ENCODE measurements at places on chromosomes 11 and 22. TPM values are rescaled to one million over a fixed set of nuclear protein-coding genes. Genes with fewer than 3 reads are reported as not detected.

SIPA1 gene
- 32.5 TPM for polyA plus RNA-seq

RIMBP3C gene
- 0.01 TPM for polyA plus RNA-seq

OR10D3 gene
- polyA plus RNA-seq = not detected

INPP5J gene
- polyA plus RNA-seq = 3.3 TPM

BBOX1 gene
- 12.7 TPM for polyA plus RNA-seq

ARHGAP42 gene
- 1.2 TPM for polyA plus RNA-seq

PGA3 gene
- polyA plus RNA-seq = 1.9 TPM

MS4A15 gene
- not detected for polyA plus RNA-seq

C11orf65 gene
- polyA plus RNA-seq = 0.16 TPM

MOGAT2 gene
- polyA plus RNA-seq = not detected
